Activated CD4-positive, alpha-beta T cell treated with anti-CD3 and anti-CD28 coated beads, Interleukin-2, amount 50 U/mL, for 24 hours (primary cell): ENCODE measurements at places on chromosomes 12 and 14.

DNA sequence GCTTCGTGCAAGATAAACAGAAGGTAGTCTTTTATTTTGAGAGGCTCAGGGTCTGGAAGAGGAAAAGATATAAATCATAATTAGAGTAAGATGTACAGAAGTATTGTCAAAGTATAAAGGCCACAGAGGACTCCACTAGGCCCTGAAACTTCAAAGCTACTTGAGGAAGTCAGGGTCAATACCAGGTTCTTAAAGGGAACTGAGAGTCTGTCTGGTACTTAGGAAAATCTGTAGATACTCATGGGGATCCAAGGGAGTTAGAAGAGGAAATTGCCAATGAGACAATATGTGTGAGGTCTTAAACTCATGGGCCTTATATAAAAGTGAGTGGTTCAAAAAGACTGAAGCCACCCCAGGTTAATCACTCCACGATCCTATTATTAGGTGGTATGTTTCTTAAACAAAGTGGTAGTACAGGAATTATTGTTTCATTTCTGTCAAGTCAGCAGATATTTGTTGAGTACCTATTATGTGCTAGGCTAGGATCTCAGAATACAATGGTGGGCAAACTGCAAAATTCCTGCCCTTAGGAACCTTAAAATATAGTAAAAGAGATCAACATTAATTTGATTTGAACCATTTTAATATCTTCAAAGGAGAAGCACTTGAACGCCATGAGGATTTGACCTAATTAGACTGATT lies 314.6 kb downstream of the ADAMTS20 start:
- no peak for DNase-seq

DNA sequence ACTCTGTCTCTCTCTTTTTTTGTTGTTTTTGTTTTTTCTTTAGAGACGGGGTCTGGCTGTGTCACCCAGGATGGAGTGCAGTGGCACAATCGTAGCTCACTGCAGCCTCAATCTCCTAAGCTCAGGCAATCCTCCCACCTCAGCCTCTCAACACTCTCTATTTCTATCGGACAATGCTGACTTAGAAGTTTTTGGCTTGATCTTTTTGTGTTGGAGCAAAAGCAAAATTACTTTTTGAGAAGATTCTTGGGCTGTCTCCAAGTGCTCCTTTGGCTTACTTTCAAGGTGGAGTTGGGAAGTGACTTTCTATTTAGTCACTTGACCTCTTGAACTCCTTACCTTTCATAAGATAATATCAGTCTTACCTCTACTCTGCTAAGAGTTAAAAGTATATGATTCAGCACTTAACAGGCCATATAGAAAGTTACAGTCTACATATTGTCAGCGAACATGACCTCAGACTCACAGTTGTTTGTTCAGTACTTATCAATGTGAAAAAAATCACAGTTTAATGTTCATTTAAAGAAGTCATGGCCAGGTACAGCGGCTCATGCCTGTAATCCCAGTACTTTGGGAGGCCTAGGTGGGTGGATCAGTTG lies 15.4 kb upstream of the MIA2 start:
- no peak for DNase-seq

DNA sequence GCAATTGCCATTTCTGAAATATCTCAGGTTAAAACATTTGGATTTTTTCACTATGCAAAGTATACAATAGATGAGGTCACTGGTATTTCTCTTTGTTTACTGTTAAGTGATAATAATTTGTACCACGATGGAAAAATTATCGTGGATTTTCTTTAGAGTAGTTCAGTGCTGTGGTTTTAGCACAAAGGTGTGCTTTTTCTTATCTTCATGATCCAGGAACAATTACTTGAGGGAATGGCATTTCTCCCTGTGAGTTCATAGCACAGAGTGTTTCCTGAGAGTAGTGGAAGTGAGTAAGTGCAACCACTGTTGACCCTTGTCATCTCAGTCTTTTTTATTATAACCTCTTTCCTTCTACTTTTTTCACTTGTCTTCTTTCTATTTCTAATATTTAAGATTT lies 86.8 kb downstream of the FGD4 start:
- DNase-seq: no peak

DNA sequence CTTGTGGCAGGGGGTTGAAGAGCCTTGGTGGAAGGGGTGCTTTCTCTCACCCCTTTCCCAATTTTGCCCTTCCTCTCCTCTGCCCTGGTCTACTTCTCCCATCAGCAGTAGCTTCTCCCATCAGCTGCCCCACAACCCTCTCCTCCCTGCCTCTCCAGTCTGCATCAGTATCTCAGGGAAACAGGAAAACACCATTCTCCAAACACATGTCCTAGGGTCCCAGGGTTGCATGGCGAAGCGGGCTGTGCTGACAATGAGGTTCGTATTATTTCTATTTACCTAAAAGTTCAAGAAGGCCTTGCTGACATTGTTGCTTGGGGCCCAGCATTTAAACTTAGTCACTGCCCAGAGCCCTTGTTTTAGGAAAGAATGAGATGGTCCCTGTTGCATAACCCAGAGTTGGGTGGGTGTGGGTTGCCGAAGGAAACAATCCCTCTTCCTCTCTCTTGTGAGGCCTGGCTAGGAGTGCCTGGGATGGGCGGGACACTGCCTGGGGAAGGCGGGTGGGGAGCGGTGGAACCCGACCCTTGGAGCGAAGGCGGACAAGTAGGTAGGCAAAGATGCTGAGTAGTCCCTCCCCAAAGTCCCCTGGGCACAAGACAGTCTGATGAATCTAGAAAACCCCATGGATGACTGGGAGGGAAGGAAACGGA lies 1.3 kb upstream of the IGFBP6 start:
- no peak for DNase-seq

DNA sequence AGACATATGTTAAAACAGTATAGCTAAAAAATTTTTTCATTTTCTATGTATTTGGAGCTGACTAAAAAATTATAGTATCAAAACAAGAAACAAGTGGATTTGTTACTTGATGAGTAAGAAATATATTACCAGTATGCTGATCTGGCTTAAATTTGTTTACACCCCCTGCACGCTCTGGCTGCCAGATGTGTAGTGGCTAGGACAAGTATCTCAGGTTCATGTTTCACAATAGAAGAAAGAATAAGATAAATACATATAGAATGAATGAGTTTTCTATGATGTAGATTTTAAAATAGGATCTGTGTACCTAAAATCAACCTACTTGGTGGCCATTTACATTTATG lies 13.1 kb downstream of the NAA30 start:
- no peak for DNase-seq

DNA sequence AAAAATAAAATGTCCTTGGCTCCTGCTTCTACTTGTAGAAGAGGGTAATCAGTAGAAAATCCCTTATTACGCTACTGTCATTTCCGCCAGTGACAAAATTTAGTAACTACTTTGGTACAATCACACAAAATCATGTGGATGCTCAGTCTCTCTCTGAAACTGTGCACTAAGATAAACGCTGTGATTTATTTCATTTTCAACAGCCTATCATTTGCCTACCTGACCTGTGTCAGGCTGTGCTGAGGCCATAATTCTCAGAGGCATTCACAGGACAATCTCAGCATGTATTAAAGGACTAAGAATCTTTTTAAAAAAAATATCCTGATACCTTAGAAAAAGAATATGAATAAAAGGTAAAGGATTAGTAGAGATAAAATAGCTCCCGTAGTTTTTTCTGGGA lies 226.0 kb downstream of the RASSF9 start:
- DNase-seq: no peak

DNA sequence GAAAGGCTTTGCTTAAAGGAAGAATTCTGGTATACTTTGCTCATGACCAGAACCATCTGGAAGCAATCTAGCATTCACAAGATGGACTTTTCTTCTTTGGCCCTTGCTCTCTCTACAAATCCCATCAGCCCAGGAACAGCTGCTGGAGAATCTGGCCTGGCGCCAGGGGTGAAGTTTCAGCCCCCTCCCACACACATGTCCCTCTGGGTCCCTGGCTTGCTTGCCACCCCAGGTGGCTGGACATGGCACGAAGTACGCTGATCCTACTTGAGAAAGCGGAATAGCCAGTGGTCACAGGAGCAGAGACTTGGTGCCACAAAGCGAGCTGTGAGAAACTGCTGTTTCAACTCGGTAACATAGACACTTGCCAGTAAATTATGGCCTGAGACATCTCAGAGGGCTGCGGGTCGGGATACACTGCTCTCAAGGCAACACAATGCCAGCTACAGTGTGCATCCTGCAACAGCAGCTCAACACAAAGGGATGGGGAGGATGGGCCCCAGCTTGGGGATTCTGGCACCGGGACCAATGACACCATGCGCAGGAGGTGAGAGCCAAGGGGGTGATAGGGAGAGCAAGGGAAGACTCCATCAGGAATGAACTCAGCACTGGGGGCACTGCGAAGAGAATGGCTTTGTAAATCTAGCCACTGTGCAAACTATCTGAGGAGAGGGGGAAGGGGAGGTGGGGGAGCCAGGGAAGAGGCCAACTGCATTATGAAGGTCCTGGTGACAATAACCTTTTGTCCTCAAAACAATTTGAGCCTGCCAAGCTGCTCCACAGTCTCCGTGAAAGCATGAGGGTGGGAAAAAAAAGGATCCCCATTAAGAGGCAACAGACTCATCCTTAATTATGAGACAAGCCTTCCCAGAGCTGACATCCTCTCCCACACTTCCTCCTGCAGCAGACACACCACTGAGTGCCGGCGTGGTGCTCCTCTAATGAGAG lies 219.9 kb downstream of the PPM1H start:
- DNase-seq: no peak
